ENCODE measurements at places on chromosomes 7 and 10.

- no peak for DNase-seq
Observed at GRCh38 chr10:89795840-89796239, 94.5 kb downstream of the KIF20B start.

- no peak for DNase-seq
Observed at GRCh38 chr7:144725070-144725469, 110.8 kb downstream of the TPK1 start.

GRCh38 chr10:88733215-88733614 lies 26.6 kb upstream of the LIPN start:
- no peak for DNase-seq

DNA sequence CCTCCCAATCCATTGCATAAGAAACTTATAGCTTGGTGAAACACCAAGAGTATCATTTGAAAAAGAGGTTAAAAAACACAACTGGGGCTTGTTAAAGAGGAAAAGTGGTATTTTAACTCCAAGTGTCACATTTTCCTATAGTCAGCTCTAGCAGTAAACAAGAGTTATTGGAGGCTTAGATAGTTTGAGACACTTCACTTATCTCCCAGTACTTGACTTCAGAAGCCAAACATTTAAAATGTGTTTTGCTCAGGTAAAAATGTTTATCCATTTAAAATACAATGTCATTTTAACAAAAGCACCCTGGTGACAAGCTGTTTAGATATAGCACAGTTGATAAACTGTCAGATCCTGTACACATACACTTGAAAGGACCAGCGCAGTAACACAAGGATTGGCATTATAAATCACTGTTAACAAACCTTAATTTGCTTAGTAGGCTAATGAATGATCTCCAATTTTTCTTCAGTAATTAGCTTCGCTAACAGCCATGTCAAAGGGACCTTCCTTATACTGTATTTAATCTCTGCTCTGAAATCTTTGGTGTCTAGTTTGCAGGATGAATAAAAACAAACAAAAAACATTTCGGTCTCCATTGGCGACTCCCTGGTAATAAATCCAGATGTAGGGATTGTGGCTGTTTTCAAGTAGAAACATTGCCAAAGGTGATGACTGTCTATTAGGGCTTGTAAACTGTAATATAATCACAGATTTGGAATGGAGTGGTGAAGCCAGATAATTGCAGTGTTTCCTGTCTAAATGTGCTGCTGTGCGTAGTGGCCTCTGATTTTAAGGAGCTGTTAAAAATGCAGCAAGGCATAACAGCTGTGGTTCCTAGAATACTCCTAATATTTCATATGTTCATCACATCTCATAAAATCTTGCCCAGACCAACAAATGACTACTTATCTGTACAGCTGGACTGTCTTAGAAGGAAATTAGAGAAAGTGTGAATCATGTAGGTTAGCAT lies 545.1 kb downstream of the AUTS2 start:
- no peak for DNase-seq

DNA sequence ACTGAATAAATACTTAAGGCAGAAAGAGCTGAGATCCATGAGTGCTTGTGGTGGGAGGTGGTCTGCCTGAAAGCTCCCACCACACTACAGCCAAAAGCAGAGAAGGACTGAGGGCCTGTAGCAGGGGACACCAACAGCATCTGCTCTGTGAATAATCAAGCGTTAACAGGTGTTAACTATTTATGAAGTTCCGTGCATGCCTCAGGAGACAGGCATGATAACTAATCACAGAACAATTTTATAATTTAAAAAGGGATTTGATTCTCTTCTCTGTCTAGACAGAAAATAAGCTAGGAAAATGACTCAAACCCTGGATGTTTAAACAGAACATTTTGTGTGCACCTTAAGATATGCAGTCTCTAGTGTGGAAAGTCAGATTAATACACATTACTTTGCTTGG lies 61.5 kb upstream of the GHITM start:
- DNase-seq, result no peak

DNA sequence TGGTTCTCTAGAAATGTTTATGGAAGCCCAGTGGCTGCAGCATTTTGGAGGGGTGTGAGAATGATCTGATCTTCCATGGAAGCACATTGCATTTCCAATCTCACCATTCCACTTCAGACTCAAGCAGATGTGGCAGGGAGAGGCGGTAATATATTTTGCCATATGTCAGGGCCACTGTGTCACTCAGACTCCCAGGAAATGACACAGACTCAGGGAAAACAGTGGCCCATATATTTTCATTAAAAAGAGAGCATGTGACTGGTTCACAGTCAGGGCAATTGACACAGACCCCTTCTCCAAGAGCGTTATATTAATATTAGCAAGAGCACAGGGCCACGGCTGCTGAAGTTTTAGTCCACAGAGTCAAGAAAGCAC lies 149.3 kb upstream of the NRP1 start:
- no peak for DNase-seq

- no peak for DNase-seq
Observed at GRCh38 chr7:134462337-134462925, 3.5 kb upstream of the AKR1B1 start.

DNA sequence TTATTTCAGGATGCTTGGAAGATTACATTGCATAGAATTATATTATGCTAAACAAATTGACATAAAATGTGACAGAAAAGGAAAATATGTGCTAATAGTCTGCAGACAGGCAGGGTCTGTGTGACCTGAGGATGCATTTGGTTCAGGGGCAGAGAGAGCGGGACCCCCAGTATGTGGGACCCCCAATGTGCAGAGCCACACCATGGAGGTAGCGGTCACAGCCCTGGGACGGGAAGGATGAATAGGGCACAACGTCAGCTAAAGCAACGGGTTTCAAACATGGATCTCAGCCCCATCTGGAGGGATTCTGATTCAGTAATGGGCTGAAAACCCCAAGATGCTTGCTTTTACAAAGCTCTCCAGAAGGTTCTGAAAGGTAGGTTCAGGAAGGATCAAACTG lies 251.8 kb upstream of the ADARB2 start:
- no peak for DNase-seq

- peak; percentile 58 for DNase-seq
Observed at GRCh38 chr10:110893559-110894179, 21.9 kb downstream of the PDCD4 start.

GRCh38 chr7:70480927-70481569 lies 650.9 kb upstream of the GALNT17 start:
- DNase-seq, result no peak

- no peak for DNase-seq
Observed at GRCh38 chr7:68478326-68478725, 1119.9 kb upstream of the AUTS2 start.

DNA sequence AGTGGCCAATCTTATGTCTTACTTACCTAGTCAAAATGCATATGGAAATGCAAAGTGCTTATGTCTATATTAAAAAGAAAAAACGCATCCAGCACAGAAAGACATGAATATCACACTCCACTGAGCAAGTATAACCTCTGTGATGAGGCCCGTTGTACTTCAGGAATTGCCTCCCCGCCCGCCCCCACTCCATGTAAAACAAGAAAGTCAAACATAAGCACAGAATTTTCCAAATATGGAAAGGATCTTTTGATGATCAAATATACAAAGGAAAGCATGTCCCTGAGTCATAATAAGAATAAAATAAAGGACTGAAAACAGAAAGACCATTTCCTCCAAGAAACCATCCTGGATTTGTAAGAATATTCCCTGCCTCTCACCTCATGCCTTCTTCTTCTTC lies 229.1 kb downstream of the BAMBI start:
- DNase-seq, result no peak

GRCh38 chr7:42194238-42194637 lies 42.8 kb downstream of the GLI3 start:
- no peak for DNase-seq

GRCh38 chr7:115940460-115941060 lies 90.0 kb downstream of the TFEC start:
- no peak for DNase-seq

- no peak for DNase-seq
Observed at GRCh38 chr10:100496567-100496966, 23.1 kb downstream of the SEC31B start.
